ENCODE measurements at places on chromosomes 1 and 21. TPM values are rescaled to one million over a fixed set of nuclear protein-coding genes. Genes with fewer than 3 reads are reported as not detected.

The SPRR2G gene
- total RNA-seq = not detected

The LIPI gene
- total RNA-seq = not detected

The CASQ2 gene
- 673 TPM for total RNA-seq

The SH2D5 gene
- not detected for total RNA-seq

The SLC22A15 gene
- total RNA-seq = 10.1 TPM

The PADI2 gene
- 0.52 TPM for total RNA-seq

The TRIM17 gene
- not detected for total RNA-seq

The OR6F1 gene
- total RNA-seq = not detected

The AHCYL1 gene
- 36.9 TPM for total RNA-seq

The TRIM63 gene
- 118 TPM for total RNA-seq

The SPATA45 gene
- total RNA-seq = not detected

The IVNS1ABP gene
- total RNA-seq = 21.3 TPM

The SMG5 gene
- 55.4 TPM for total RNA-seq

The CSMD2 gene
- total RNA-seq = 0.39 TPM

The CNR2 gene
- total RNA-seq = not detected

The LIN28A gene
- total RNA-seq = not detected

DNA sequence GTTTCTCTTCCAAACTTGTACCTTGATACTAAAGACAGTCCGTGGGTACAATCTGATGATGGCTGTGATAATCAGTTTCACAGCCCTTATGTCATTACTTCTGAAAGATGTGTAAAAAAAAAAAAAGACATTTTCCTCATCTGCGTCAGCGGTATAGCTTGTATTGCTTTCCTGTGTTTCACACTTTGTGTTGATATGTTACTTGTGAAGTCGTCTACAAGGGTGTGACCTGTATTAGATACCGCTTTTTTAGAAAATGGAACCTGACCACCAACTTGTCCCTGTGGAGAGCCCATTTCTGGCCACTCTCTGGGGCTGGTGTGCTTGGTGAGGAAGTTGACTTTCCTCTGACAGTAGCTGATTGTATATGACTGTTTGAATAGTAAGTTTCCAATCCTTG, 50.5 kb downstream of the PEX14 start:
- no peaks in the 10 kb centered on the region for H3K27me3 ChIP-seq
- no peak overlapping the region for H3K27ac ChIP-seq
- no peaks in the 10 kb centered on the region for H3K36me3 ChIP-seq
- no peak for DNase-seq
- H3K4me3 ChIP-seq = no peak overlapping the region
- H3K4me1 ChIP-seq = no peaks in the 10 kb centered on the region

DNA sequence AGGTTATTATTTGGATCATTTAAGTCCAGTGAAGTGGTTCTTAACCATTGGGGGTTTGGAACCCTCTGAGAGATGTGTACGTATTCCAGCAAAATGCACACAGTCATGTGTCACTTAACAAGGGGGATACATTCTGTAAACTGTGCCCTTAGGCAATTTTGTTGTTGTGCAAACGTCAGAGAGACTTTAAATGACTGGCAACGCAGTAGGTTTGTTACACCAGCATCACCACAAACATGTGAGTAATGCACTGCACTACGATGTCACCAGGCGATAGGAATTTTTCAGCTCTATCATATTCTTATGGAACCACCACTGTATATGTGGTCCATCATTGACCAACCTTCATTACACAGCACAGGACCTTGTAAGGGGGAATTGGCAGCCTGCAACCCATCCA, 11.9 kb downstream of the AHCYL1 start:
- H3K4me1 ChIP-seq = no peaks in the 10 kb centered on the region
- H3K36me3 ChIP-seq = no peaks in the 10 kb centered on the region
- no peak overlapping the region for H3K27ac ChIP-seq
- DNase-seq = no peak

DNA sequence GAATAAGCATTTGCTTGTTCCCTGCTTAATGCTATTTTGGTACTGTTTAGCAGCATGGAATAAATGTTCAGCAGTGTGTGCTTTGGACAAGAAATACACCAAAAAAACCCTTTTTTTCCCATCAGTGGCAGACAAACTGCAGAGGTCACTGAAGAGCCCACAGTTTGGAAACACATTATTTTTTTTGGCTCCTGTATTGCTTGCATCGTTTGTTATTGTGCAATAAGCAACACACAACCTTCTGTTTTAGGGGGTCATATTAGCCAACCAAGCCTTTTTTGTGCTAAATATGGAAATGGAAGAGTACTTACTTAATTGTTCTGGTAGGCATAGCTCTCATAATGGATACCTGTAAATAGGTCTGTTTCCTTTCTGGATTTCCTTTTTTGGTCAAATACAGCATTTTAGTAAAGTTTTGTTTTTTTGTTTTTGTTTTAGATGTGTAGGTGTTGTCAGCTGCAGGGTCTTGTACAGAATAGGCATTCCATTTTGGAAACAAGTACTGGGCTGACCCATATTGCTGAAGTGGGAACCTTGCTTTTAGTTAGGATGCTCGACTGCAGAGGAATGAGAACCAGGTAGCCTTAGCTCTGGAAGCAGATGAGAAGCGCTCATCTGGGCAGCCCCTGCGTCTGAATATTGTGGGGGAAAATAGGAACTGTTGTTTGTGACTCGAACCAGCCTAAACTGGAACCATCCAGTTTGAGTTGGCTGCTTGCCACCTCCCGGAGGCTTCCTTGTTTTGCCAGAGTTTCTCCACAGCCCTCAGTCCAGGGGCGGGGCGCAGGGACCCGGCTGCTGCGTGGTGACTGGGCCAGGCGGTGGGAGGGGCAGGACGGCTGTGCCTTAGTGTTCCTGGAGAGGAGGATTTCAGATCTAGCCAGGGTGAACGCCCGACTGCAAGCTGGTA, 38.4 kb downstream of the SPEN start:
- H3K4me3 ChIP-seq = peak overlapping the region; percentile 46
- peak; percentile 99 for DNase-seq
- no peaks in the 10 kb centered on the region for H3K36me3 ChIP-seq
- H3K27me3 ChIP-seq = no peaks in the 10 kb centered on the region

GRCh38 chr1:203056012-203056411, 29.7 kb downstream of the PPFIA4 start:
- no peak overlapping the region for H3K27ac ChIP-seq
- H3K4me1 ChIP-seq = peaks cover 10% of the 10 kb centered on the region
- DNase-seq = no peak
- H3K4me3 ChIP-seq = no peak overlapping the region

DNA sequence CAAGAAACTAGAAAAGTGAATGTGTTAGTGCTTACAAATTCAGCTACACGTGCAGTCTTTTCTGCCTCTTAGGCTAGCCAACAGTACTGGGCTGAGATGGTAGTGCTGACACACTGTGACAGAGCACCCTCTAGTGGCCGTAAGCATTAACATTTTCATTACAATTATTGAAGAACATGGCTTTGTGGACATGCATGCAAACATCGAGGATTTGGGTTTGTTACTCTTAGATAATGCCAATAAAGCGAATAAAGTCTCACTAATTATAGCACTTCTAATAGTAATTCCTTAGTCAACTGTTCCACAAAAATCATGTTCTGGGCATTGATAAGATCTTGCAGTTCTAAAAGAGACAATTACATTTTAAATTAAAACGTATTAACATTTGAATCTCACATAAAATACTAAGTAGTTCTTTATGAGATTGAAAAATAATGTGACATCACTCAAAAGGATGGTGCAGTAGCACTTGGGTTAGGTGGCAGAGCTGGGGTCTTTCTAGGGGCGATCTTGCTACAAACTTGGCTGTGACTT, 47.1 kb downstream of the MYSM1 start:
- no peak overlapping the region for H3K4me3 ChIP-seq
- no peaks in the 10 kb centered on the region for H3K27me3 ChIP-seq
- H3K27ac ChIP-seq = no peak overlapping the region
- DNase-seq = no peak
- peaks cover 3% of the 10 kb centered on the region for H3K36me3 ChIP-seq

- no peak overlapping the region for H3K27ac ChIP-seq
- H3K4me1 ChIP-seq = no peaks in the 10 kb centered on the region
Observed at GRCh38 chr1:14590411-14591180, 7.9 kb upstream of the KAZN start.

- DNase-seq = no peak
- peak overlapping the region; percentile 75 for H3K27ac ChIP-seq
- no peaks in the 10 kb centered on the region for H3K4me1 ChIP-seq
- no peaks in the 10 kb centered on the region for H3K27me3 ChIP-seq
- H3K4me3 ChIP-seq = peak overlapping the region; percentile 77
Observed at GRCh38 chr1:227541796-227542152, 21.6 kb upstream of the ZNF678 start.

DNA sequence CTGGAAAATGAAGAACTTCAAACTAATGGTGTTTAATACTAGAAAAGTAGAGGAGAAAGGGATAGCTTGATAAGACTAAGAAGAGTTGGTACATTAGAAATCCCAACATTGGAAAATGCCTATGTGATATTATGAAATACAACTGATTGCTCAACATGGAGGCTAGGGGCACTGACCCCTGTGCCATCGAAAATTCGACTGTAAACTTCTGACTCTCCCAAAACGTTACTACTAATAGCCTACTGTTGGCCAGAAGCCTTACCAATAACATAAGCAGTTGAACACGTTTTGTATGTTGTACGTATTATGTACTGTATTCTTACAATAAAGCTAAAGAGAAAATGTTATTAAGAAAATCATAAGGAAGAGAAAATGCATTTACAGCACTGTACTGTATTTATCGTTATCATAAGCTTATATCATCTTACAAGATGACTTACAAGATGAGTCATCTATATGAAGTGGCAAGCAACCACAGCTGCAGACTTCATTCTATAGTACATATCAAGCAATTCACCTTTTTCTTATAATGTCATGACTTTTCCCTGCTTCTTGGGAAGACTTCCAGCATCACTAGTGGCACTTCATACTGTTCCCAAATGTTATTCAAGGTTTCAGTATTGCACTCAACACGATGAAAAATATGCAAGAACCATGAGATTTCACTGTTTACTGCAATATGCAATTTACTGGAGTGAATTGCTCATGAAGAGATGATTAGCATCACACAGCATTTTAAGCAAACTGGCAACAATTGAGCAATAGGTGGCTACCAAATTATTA, 12.9 kb upstream of the CTSK start:
- peaks cover 84% of the 10 kb centered on the region for H3K36me3 ChIP-seq
- no peaks in the 10 kb centered on the region for H3K27me3 ChIP-seq
- DNase-seq = no peak
- H3K27ac ChIP-seq = no peak overlapping the region

- H3K4me3 ChIP-seq = no peak overlapping the region
- no peaks in the 10 kb centered on the region for H3K4me1 ChIP-seq
- no peak for DNase-seq
- H3K27ac ChIP-seq = no peak overlapping the region
- H3K27me3 ChIP-seq = no peaks in the 10 kb centered on the region
Observed at GRCh38 chr1:7885513-7886404, 32.9 kb upstream of the UTS2 start.

GRCh38 chr1:102103646-102104045, 106.9 kb upstream of the OLFM3 start:
- H3K4me3 ChIP-seq = no peak overlapping the region
- no peak overlapping the region for H3K27ac ChIP-seq
- no peak for DNase-seq
- no peaks in the 10 kb centered on the region for H3K27me3 ChIP-seq
- no peaks in the 10 kb centered on the region for H3K36me3 ChIP-seq

DNA sequence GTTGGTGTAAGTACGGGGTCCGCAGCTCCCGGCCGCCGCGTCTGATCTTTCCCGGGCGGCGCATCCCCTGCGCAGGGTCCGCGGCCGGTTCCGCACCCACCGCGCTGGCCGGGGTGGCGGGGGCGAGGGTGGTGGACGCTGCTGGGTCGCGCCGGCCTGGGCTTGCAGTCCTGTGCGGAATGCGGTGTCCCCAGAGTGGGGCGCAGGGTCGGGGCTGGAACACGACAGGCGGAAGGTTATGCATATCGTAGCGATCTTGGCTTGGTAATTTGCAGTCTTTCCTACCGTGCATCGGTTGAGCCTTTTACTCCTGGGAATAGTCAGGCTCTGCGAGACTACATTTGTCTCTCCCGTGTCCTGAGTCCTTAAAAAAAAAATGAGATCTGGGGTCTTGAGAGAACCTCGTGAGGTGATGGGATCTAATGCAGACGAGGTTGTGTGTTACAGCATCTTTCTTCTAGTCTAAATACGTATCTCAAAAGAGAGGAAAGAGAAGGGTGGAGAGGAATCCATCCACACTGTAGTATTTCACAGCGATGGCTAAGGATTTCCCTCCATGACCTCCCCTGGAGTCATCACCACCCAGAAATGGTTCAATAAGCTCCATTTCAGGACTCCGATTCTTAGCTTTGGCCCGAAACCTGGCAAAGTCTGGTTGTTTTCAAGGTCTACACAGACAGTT, 572 bp downstream of the ATP1B1 start:
- H3K36me3 ChIP-seq = peaks cover 8% of the 10 kb centered on the region
- no peaks in the 10 kb centered on the region for H3K27me3 ChIP-seq
- peaks cover 65% of the 10 kb centered on the region for H3K4me1 ChIP-seq
- H3K27ac ChIP-seq = peak overlapping the region; percentile 93

DNA sequence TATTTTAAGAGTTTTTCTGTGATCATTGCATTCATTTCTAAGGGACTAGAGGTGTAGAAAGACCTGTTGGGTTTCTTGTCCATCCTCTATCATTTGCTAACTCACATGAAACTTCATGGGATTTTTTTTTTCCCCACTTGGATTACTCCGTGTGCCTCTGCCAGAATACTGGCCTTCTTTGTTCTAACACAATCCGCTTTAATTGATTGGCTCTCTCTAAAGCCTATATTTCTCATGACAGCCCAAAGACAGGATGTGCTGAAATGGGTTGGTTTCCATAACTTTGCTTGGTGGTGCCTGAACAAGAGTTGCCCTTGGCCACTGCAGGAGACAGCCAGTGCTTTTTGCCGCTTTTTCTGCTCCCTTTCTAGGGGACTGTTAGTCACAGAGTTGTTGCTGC, 12.2 kb downstream of the CACHD1 start:
- H3K4me3 ChIP-seq = no peak overlapping the region
- no peak overlapping the region for H3K27ac ChIP-seq
- H3K27me3 ChIP-seq = no peaks in the 10 kb centered on the region

DNA sequence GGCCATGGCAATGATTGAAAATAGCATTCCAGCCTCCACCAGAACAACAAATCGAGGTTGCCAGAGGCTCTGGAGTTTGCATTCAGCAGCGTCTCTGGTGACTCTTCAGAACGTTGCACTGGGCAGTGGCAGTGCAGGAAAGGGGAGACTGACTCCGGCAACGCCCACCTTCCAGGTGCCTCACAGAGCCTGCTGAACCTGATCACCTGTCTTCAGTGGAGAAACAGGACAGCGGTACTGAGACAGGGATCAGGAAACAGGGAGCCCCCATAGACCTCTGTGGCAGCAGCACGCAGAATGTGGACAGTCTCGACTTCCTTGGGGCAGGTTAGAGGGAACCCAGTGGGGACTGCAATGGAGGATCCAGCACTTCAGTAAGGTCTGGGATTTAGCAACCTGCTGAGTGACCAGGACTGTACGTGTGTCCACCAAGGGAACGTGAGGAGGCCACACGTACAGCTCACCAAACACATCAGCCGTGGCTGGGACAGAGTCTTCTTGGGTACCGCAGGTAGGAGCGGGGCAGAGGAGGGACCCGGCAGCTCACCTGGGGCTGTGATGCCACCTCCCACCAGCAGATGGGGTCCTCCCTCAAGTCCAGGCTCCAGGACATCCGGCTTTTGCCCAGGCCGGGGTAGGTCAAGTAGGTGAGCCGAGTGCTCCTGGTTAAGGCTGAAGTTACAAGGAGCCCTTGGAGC, 128.6 kb downstream of the PRDM2 start:
- H3K36me3 ChIP-seq = no peaks in the 10 kb centered on the region
- no peak overlapping the region for H3K4me3 ChIP-seq
- H3K4me1 ChIP-seq = no peaks in the 10 kb centered on the region
- no peak overlapping the region for H3K27ac ChIP-seq
- DNase-seq = peak; percentile 57

GRCh38 chr1:231390071-231390470, 32.0 kb downstream of the EGLN1 start:
- peaks cover 41% of the 10 kb centered on the region for H3K4me1 ChIP-seq
- DNase-seq = no peak
- H3K36me3 ChIP-seq = no peaks in the 10 kb centered on the region
- no peak overlapping the region for H3K27ac ChIP-seq
